Cardiac muscle cell (in vitro differentiated cells and primary cell): ENCODE measurements at places on chromosomes 13 and 19. TPM values are rescaled to one million over a fixed set of nuclear protein-coding genes. Genes with fewer than 3 reads are reported as not detected.

The PALM gene
- 63.5 and 105 TPM in 2 replicates for total RNA-seq

GRCh38 chr13:33245505-33246158, 39.9 kb downstream of the STARD13 start:
- H3K36me3 ChIP-seq = no peaks in the 10 kb centered on the region
- H3K4me3 ChIP-seq = no peak overlapping the region
- H3K4me1 ChIP-seq = peaks cover 44% of the 10 kb centered on the region
- DNase-seq = no peak
- H3K27me3 ChIP-seq = no peaks in the 10 kb centered on the region

The PBX4 gene
- 6.7 and 11.8 TPM in 2 replicates for total RNA-seq

The LILRA5 gene
- total RNA-seq = not detected in 2 replicates

The SPACA4 gene
- not detected in 2 replicates for total RNA-seq

The CGB1 gene
- total RNA-seq = not detected in 2 replicates

- no peak overlapping the region for H3K4me3 ChIP-seq
- no peaks in the 10 kb centered on the region for H3K4me1 ChIP-seq
- no peak for DNase-seq
- H3K27ac ChIP-seq = no peak overlapping the region
- H3K27me3 ChIP-seq = no peaks in the 10 kb centered on the region
Measured at GRCh38 chr13:45207319-45207718, 6.5 kb upstream of the KCTD4 start.

DNA sequence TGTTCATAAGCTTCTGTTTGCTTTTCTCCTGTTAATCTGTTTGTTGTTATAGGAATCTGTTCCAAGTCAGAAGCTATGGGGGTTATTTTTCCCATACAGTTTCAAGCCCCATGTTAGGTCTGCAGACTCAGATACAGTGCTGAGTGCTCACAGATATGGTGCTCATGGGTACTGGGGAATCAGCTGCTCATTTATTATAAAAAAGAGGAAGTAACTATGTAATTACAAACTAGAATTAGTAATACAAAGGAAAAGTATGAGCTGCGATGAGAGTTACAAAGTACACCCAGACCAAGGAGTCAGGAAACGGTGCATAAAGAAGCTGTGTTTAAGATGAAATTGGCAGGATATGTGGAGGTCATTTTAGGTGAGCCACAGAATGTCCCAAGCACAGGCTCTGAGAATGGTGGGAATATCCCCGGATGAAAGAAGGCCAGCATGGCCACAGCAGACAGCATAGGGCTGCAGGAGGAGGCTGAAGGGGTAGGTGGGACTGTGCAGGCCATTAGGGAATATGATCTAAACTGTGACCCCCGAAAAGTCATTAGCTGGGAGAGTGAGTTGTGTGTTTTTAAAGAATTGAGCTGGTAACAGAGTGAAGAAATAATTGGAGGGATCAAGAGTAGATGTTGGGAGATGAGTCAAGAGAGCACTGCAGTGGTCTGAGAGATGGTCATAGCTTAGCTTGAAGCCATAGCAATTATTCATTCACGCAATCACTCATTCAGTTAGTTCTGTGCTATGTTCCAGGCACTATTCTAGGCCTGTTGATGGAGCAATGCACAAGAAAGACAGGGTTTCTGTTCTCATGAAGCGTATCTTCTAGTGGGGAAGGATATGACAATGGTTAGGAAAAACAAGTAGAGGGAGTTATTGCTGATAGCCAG, 177.4 kb upstream of the UBL3 start:
- H3K36me3 ChIP-seq = no peaks in the 10 kb centered on the region
- H3K4me1 ChIP-seq = no peaks in the 10 kb centered on the region
- DNase-seq = no peak
- no peak overlapping the region for H3K27ac ChIP-seq
- no peaks in the 10 kb centered on the region for H3K27me3 ChIP-seq

GRCh38 chr19:2266183-2266993, 10.2 kb upstream of the JSRP1 start:
- H3K27ac ChIP-seq = no peak overlapping the region
- no peaks in the 10 kb centered on the region for H3K36me3 ChIP-seq
- DNase-seq = peak; percentile 91
- H3K27me3 ChIP-seq = no peaks in the 10 kb centered on the region

The PNMA8A gene
- total RNA-seq = 67.8 and 71.7 TPM in 2 replicates

GRCh38 chr19:46654621-46655152, 6.3 kb downstream of the DACT3 start:
- peak overlapping the region; percentile 63 for H3K27ac ChIP-seq
- no peaks in the 10 kb centered on the region for H3K27me3 ChIP-seq
- H3K36me3 ChIP-seq = peaks cover 10% of the 10 kb centered on the region
- peaks cover 24% of the 10 kb centered on the region for H3K4me1 ChIP-seq
- DNase-seq = peak; percentile 26

The FAM83E gene
- 0.60 and 1.6 TPM in 2 replicates for total RNA-seq

GRCh38 chr19:30225676-30226463, 146.3 kb upstream of the ZNF536 start:
- no peaks in the 10 kb centered on the region for H3K36me3 ChIP-seq
- no peak for DNase-seq
- peaks cover 10% of the 10 kb centered on the region for H3K4me1 ChIP-seq
- H3K27me3 ChIP-seq = peaks cover 100% of the 10 kb centered on the region
- no peak overlapping the region for H3K27ac ChIP-seq
- H3K4me3 ChIP-seq = peak overlapping the region; percentile 45

DNA sequence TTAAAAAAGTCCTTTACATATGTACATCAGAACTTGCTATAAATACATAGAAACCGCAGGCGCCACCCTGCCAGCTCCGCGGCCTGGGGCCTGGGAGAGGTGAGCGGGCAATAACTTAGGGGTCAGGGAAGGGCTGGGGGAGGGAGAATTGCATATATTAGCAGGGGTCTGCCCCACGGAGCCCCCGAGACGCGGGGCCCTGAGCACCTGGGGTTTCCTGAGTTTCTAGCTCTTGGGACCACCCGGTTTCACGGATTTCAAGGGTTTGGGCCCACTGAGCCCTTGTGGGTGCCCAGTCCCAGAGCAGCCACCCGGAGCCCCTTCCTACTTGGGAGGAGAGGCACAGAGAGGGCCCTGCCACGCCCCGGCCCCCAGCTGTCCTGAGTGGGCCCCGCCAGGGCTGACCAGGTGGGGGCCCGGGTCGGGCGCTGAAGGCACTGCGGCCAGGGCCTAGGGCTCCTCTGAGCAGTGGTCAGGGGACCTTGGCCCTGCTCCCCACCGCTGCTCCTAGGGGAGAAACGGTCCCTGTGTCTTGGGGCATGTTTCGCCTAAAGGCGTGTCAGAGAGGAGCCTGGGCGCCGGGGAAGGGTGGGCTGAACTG, 4.0 kb downstream of the GPX4 start:
- H3K36me3 ChIP-seq = peaks cover 10% of the 10 kb centered on the region
- no peak for DNase-seq
- H3K4me3 ChIP-seq = no peak overlapping the region
- H3K27ac ChIP-seq = peak overlapping the region; percentile 38
- H3K4me1 ChIP-seq = peaks cover 14% of the 10 kb centered on the region
- no peaks in the 10 kb centered on the region for H3K27me3 ChIP-seq

DNA sequence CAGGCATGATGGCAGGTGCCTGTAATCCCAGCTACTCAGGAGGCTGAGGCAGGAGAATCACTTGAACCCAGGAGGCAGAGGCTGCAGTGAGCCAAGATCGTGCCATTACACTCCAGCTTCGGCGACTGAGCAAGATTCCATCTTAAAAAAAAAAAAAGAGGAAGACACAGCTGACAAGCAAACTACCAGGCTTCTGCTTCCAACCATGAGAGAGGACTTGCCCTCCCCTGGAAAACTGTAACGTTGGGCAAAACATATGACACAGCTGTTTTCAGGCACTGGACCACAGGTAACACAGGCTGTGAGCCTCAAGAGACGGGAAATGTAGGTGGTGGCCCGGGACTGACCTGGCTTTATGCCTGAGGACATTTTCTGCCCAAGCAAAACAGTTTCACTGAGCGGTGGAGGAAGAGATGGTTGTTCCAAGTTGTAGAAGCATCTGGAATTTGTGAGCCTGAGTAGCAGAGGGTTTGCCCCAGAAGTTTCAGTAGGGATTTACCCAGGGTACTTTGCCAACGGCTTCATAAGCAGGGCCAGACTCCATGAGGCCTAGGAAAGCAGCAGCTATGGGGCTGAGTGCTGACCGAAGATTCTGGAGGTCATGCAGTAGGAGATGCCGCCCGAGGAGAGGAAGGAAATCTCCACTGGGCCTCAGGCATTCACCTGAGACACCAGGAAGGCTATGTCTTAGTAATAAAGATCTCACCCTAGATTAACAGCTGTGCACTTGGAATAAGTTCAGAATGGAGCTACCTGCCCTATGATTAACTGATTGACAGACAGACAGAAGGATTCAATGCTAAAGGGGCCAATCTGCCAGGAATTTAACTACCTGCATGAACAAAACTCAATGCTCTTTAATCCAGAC, 88.0 kb downstream of the ABCC4 start:
- no peaks in the 10 kb centered on the region for H3K36me3 ChIP-seq
- no peak overlapping the region for H3K27ac ChIP-seq
- H3K4me3 ChIP-seq = no peak overlapping the region
- H3K27me3 ChIP-seq = no peaks in the 10 kb centered on the region
- no peak for DNase-seq

The CYP4F2 gene
- not detected in 2 replicates for total RNA-seq

- no peaks in the 10 kb centered on the region for H3K36me3 ChIP-seq
- no peaks in the 10 kb centered on the region for H3K27me3 ChIP-seq
- DNase-seq = no peak
- no peak overlapping the region for H3K4me3 ChIP-seq
- no peak overlapping the region for H3K27ac ChIP-seq
Measured at GRCh38 chr13:20370815-20371421, 138.8 kb upstream of the GJB6 start.

- DNase-seq = no peak
- no peak overlapping the region for H3K4me3 ChIP-seq
- peaks cover 4% of the 10 kb centered on the region for H3K4me1 ChIP-seq
- H3K27ac ChIP-seq = no peak overlapping the region
- no peaks in the 10 kb centered on the region for H3K27me3 ChIP-seq
Measured at GRCh38 chr19:15129856-15130585, 22.8 kb downstream of the SYDE1 start.

The SLC15A1 gene
- not detected in 2 replicates for total RNA-seq

- H3K4me3 ChIP-seq = no peak overlapping the region
- no peak overlapping the region for H3K27ac ChIP-seq
- no peaks in the 10 kb centered on the region for H3K27me3 ChIP-seq
- H3K36me3 ChIP-seq = no peaks in the 10 kb centered on the region
Measured at GRCh38 chr19:39599116-39599515, 3.2 kb upstream of the LGALS13 start.

DNA sequence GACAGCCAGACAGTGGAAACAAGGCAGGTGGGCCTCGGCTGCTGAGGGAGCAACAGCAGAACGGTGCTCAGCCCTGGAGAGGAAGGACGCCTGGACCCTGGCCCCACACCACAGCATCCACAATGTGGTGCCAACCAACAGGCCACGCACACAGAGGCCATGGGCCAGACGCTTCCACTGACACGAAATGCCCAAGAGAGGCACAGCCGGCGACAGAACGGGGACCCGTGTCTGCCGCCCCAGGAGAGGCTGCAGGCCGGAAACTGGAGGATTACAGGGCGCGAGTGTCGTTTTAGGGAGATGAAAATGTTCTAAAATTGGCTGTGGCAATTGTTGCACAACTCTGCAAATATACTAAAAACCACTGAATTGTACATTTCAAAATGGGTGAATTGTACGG, 69.7 kb downstream of the RASA3 start:
- H3K27ac ChIP-seq = no peak overlapping the region
- H3K27me3 ChIP-seq = no peaks in the 10 kb centered on the region
- H3K4me1 ChIP-seq = peaks cover 16% of the 10 kb centered on the region
- no peak overlapping the region for H3K4me3 ChIP-seq
- H3K36me3 ChIP-seq = no peaks in the 10 kb centered on the region

DNA sequence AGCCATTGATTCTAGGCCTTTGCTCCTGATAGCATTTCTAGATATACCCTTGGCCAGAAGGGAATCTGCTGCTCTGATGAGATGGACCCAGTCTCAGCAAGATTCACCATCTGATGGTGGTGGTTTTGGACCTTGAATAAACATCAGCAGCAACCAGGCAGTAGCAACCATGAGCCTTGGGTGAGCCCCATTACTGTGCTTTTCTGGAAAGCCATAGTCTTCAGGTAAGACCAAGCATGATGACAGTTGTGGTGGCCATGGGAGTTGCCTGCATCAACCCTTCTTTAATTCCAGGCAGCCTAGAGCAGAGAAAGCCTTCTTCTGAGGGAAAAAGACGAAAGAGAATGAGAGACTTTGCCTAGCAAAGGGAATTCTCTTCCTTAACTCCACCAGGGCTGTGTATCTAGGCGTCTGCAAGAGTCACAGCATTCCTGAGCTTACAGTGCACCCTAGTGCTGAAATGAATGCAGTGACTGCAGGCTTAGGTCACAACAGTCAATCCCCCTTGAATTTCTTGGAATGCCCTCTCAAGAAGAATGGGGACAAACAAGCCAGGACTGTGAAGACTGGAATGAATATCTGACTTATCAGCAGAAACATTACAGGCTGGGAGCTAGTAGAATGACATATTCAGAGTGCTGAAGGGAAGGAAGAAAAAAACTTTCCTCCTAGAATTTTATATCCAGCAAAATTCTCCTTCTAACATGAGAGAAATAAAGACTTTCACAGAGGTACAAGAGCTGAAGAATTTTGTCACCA, 942.4 kb upstream of the PCDH20 start:
- H3K4me3 ChIP-seq = no peak overlapping the region
- DNase-seq = peak; percentile 56
- H3K36me3 ChIP-seq = no peaks in the 10 kb centered on the region
- no peak overlapping the region for H3K27ac ChIP-seq
- H3K27me3 ChIP-seq = no peaks in the 10 kb centered on the region

The NUCB1 gene
- 274 and 337 TPM in 2 replicates for total RNA-seq

The MAMSTR gene
- 3.5 and 4.7 TPM in 2 replicates for total RNA-seq

DNA sequence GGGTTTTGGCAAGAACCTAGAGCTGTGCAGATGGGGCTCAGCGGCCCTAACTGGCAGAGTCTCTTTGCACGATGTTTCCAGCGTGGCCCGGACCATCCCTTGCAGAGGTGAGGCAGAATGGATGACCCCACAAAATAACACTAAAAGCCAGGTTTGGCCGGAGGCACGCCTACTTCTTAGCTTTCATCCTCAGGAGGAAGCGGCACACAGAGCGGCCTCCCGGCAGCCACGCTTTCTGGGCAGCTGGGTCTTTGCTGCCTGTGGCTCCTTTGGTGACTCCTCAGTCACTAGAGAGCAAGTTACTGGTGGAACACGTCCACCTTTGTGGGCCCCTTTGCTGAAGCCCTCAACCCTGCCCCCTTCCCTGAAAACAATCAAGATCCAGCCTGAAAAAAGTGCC, 25.2 kb downstream of the TEX29 start:
- H3K4me1 ChIP-seq = no peaks in the 10 kb centered on the region
- no peak overlapping the region for H3K4me3 ChIP-seq
- no peak for DNase-seq

GRCh38 chr13:98751861-98752466, 508 bp downstream of the SLC15A1 start:
- peak overlapping the region; percentile 31 for H3K4me3 ChIP-seq
- no peaks in the 10 kb centered on the region for H3K4me1 ChIP-seq
- H3K27me3 ChIP-seq = peaks cover 54% of the 10 kb centered on the region

The SBK3 gene
- total RNA-seq = 0.71 and 0.88 TPM in 2 replicates

The CEACAM19 gene
- total RNA-seq = 3.8 and 8.4 TPM in 2 replicates

The ADAMTS10 gene
- 49.3 and 93.9 TPM in 2 replicates for total RNA-seq

The SNRNP70 gene
- 396 and 598 TPM in 2 replicates for total RNA-seq

The CFAP97D2 gene
- total RNA-seq = not detected in 2 replicates
